ENCODE measurements at places on chromosomes 16 and 17. TPM values are rescaled to one million over a fixed set of nuclear protein-coding genes. Genes with fewer than 3 reads are reported as not detected.
A peak's percentile ranks its signal among the peaks of the same experiment; 100 is the strongest.

The NOG gene
- total RNA-seq, result 11.9 TPM

- no peaks in the 10 kb centered on the region for H3K27me3 ChIP-seq
- no peaks in the 10 kb centered on the region for H3K36me3 ChIP-seq
- no peak overlapping the region for H3K4me3 ChIP-seq
- DNase-seq, result no peak
Measured at GRCh38 chr16:80463326-80463725, 77.5 kb upstream of the DYNLRB2 start.

DNA sequence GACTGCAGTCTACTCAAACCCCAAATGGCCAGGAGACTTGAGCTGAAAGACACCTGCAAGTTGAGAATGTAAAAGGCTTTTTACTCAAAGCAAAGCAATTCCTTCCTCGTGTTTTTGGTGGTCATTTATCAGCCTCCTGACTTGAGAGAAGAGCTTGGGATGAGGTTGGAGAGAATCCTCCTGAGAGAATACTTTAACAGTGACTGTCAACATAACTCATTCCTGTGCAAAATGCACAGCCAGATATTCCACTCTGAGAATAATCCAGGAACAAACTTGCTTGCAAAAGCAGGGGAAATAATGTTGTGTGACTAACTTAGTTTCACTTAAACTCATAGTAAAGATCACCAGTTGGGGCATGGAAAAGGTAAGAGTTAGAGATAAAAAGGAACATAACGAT, 53.4 kb downstream of the SNTB2 start:
- H3K36me3 ChIP-seq, result no peaks in the 10 kb centered on the region
- no peaks in the 10 kb centered on the region for H3K4me1 ChIP-seq
- H3K27ac ChIP-seq, result peak overlapping the region; percentile 40
- H3K27me3 ChIP-seq, result no peaks in the 10 kb centered on the region
- no peak for DNase-seq

DNA sequence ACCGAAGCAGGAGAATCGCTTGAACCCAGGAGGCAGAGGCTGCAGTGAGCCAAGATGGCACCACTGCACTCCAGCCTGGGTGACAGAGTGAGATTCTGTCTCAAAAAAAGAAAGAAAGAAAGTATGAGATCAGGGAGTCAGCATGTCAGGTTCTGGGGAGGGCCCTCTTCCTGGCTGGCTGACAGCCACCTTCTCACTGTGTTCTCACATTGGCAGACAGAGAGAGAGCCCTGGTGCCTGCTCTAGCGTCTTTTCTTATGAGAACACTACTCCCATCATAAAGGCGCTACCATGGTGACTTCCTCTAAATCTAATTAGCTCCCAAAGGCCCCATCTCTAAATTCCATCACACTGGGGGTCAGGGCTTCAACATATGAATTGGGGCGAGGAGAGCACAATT, 27.6 kb upstream of the RBBP6 start:
- H3K4me1 ChIP-seq, result no peaks in the 10 kb centered on the region
- no peaks in the 10 kb centered on the region for H3K27me3 ChIP-seq
- DNase-seq, result no peak

DNA sequence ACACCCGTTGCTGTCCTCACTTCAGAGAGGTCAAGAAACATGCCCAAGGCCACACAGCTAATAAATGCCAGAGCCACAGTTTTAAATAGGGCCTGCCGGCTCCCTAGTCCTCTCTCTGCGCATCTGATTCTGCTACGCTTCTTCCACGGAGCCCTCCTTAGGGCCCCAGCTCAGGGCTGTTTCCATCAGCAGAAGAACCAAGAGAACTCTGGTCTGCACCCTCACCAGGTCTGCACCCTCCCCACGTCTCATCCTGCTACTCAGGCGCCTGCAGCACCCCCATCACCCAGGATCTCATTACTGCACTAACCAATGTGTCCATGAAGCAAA, 79.5 kb upstream of the NKD1 start:
- no peak for DNase-seq
- H3K4me3 ChIP-seq, result no peak overlapping the region
- no peaks in the 10 kb centered on the region for H3K4me1 ChIP-seq
- no peak overlapping the region for H3K27ac ChIP-seq
- H3K36me3 ChIP-seq, result no peaks in the 10 kb centered on the region

GRCh38 chr17:48148854-48149786, 41.6 kb downstream of the SNX11 start:
- H3K27ac ChIP-seq, result no peak overlapping the region
- no peak for DNase-seq
- H3K4me3 ChIP-seq, result no peak overlapping the region
- H3K36me3 ChIP-seq, result no peaks in the 10 kb centered on the region
- H3K27me3 ChIP-seq, result peaks cover 63% of the 10 kb centered on the region

DNA sequence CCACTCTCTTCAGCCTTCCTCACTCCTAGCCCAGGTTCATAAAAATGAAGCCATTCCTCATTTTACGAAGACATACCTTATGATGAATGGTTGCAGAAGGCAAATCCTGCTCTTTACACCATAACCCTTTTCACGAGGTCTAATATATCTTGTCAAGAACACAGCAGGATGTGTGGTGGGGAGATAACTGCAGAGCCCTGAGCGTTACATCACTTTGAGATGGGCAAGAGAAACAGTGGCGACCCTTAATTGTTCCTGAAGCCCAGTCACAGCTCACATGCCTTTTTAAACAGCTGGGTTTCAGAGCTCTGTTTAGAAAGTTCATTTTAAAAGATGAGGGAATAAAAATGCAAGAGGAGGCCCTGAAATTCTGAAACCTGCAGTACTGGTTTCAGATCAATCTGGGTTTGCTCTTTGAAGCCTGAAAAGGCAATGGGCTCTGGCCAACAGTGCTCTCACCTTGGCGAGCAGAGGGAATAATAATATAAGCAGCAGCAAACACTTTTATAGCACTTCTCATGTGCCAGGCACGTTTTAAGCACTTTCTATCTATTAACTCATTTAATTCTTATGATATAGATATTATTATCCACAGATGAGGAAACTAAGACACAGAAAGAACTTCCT, 2.9 kb downstream of the FAM117A start:
- no peaks in the 10 kb centered on the region for H3K36me3 ChIP-seq
- H3K27me3 ChIP-seq, result no peaks in the 10 kb centered on the region
- H3K27ac ChIP-seq, result no peak overlapping the region
- DNase-seq, result no peak

DNA sequence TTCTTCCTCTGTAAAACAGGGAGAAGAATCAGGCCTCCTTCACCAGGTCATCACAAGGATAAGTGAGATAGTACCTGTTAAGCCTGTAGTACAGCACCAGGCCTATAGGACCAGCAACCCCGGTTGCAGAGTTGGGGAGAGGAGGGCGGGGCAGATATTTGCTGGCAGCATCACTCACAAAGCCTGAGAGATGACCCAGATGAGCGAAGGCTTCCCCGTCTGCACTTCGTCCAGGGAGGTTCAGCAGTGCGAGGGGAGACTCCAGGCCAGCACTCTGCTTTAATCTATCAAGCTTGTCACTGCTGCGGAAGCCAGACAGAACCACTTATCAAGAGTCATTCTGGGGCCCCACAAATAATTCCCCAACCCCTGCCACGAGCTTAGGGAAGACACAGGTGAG, 15.8 kb upstream of the RBBP6 start:
- DNase-seq, result no peak
- no peaks in the 10 kb centered on the region for H3K36me3 ChIP-seq
- H3K4me1 ChIP-seq, result no peaks in the 10 kb centered on the region
- no peak overlapping the region for H3K27ac ChIP-seq
- no peak overlapping the region for H3K4me3 ChIP-seq

DNA sequence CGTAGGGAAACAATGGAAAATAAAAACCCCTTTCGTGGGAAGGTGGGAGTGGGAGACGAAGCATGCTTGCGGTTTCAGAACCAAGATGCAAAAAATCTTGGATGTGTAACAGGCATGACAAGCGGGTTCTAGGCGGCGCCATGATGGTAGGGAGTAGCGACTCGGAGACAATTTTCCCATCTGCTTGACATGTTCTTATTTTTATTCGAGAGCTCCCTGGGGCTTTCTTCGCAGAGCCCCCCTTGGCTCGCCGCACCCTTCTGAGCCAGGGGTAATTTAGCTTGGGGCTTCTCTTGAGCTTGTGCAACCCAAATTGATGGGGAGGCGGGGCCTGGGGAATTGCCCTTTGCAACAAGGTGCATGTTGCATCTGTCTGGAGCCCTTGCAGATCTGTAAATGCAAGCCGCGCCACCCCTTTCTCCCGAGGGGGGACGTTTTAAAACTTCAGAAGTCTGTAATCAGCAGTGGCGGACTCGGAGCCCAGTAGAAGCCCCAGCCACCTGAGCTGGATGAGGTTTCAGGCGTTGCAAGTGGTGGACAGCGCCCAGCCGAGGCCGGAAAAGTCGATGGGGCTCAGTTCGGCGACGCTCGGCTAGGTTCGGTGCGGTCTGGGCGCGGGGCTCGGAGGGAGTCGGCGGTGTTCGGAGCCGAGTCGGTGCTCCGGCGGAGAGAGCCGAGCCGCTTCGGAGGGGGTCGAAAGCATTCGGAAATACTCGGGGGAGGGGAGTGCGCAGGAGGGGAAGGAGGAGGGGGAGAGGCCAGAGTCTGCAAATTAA, 2.9 kb downstream of the GNAO1 start:
- DNase-seq, result peak; percentile 67
- H3K4me1 ChIP-seq, result no peaks in the 10 kb centered on the region
- no peaks in the 10 kb centered on the region for H3K27me3 ChIP-seq
- no peak overlapping the region for H3K27ac ChIP-seq
- no peaks in the 10 kb centered on the region for H3K36me3 ChIP-seq

- no peak overlapping the region for H3K27ac ChIP-seq
- H3K36me3 ChIP-seq, result no peaks in the 10 kb centered on the region
- DNase-seq, result no peak
Measured at GRCh38 chr16:66095676-66096075, 270.8 kb upstream of the CDH5 start.

DNA sequence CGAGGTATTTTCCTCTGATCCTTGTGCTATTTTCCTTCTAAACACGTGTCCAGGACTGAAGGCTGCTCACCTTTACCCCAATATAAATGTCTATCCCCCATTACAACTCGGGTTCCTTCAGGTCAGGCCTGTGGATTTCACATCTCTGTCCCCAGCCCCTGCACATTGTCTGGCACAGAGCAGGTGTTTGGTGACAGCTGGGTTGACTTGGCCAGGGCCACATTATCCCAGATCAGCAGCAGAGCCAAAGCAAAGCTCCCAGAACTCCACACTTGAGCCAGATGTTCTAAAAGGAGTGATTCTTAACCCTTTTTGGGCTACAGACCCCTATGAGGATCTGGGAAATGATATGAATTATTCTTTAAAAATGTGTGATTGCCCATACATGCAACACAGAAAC, 18.0 kb upstream of the SPATA32 start:
- H3K36me3 ChIP-seq, result peaks cover 18% of the 10 kb centered on the region
- H3K4me3 ChIP-seq, result no peak overlapping the region
- H3K27ac ChIP-seq, result no peak overlapping the region
- no peak for DNase-seq

- H3K36me3 ChIP-seq, result peaks cover 19% of the 10 kb centered on the region
- H3K27ac ChIP-seq, result peak overlapping the region; percentile 94
- peaks cover 29% of the 10 kb centered on the region for H3K4me1 ChIP-seq
- H3K4me3 ChIP-seq, result peak overlapping the region; percentile 91
- no peak for DNase-seq
Measured at GRCh38 chr16:67481561-67482232, 740 bp upstream of the ATP6V0D1 start.

GRCh38 chr16:16041196-16041892, 91.9 kb downstream of the ABCC1 start:
- H3K27ac ChIP-seq, result no peak overlapping the region
- H3K4me1 ChIP-seq, result no peaks in the 10 kb centered on the region
- no peaks in the 10 kb centered on the region for H3K27me3 ChIP-seq
- peaks cover 8% of the 10 kb centered on the region for H3K36me3 ChIP-seq

Data from tibial nerve (tissue), 4 donors.